ENCODE measurements at places on chromosomes 7 and 10.

DNA sequence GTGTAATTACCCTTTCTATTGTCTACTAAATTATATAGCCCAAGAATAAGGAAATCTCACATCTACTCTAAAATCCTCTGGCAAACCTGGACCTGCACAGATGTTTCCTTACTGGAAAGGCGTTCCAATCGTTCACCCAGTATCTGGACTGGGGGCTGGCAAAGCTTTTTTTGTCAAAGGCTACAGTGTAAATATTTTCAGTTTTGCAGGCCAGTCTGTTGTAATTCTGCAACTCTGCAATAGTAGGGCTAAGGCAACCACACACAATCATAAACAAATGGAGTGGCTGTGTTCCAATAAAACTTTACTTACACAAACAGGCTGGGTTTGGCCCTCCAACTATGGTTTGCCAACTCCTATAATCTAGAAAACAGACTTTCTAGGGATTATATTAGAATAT is 56.2 kb downstream of the GLI3 start:
- DNase-seq: no peak

DNA sequence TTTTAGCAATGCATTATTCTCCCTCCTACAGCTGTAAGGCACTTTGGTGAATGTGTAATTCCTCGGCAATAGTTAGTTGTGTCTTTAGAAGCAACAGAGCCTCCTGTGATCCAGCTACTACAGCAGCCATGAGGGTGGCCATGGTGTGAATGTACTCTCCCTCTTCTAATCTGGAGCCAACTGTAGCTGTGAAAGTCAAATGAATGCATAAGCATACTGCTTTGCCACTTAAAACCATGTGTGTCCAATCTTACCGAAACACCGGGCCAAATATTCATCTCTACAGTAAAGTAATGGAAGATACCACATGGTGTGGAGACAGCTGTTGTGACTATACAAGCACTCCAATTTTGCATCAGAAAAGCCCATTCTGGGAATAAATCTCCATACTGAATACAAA is 195.0 kb downstream of the DNAJC1 start:
- no peak for DNase-seq

DNA sequence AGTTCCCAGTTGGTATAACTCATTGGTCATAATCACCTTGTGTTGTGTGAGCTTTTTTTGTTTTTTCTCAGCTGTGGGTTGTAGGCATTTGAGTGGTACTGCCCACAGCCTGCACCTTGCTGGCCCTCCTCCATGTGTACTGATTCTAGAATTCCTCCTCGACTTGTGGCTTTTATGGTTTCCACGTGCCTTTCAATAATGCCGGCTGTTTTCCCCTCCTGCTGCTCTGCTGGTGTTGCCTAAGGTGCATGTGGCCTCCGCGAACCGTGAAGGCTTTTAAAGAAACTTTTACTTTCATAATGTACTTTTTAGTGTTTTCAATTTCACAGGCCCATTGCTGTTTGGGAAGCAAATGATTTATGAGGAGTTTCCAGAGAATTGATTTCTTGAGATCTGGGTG is 518.0 kb downstream of the REEP3 start:
- no peak for DNase-seq

- no peak for DNase-seq
These were observed 14.3 kb downstream of the CEP41 start for GRCh38 chr7:130426564-130426963.

GRCh38 chr10:310371-310770 is 175.1 kb downstream of the ZMYND11 start:
- no peak for DNase-seq

GRCh38 chr7:157469181-157470016 is 132.6 kb downstream of the DNAJB6 start:
- DNase-seq: no peak

DNA sequence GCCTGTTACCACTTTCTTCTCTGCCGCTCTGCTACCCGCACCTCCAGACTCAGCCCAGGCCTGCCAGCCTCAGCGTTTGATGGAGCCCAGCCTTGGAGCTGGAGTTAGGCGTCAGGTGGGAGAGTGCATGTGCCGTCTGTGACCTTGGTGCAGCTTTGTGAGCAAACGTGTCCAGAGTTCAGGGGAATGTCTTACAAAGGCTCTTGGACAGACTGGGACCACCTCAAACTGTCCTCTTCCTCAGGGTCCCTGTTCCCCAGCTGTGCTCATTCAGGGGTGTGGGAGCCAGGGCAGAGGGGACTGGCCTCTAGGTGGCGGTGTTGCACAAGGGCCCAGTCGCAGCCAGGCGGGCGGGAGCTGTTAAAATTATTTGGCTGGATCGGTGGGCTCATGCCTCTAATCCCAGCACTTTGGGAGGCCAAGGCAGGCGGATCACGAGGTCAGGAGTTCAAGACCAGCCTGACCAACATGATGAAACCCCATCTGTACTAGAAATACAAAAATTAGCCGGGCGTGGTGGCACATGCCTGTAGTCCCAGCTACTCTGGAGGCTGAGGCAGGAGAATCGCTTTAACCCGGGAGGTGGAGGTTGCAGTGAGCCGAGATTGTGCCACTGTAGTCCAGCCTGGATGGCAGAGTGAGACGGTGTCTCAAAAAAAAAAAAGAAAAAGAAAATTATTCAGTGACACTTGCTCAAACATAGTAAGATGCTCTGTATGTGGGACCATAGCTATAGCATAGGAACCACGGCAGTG is 89.2 kb downstream of the ADCY1 start:
- DNase-seq: no peak

DNA sequence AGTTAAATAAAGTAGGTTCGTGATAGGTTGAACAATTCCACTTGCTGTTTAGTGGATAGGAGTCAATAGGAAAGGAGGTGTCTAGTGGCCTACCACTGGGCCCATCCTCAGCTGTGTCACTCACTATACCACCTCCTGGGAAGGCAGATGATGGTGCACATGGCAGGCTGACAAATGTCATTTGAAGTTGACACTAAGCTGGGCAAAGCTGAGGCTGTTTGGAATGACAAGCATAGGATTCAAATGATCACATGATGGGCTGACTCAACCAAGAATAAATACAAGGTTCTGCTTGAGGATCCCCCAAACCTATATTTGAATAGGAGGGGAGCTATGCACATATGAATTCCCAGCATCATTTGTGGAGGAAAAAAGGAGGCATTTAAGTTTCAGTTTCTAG is 489.8 kb downstream of the RPS24 start:
- no peak for DNase-seq

DNA sequence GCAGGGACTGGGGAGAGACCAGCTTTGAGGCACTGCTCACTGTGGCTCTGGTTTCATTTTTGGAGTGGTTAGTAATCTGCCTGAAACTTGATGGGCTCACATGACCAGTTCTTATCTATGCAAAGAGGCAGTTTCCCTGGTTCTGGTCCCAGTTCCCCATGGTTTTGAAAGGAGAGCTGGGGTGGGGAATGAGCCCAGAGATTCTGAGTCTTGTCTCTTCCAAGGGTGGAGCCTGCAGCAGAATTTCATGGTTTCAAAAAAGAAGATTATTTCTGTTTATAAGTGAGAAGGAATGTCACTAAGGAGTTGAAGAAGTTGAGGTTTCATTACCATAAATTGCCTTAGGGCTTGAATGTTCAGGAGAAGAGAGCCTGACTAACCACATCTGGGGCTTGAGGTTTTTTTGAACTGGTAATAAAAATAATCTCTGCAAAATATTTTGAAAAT is 190.2 kb upstream of the HABP2 start:
- no peak for DNase-seq

DNA sequence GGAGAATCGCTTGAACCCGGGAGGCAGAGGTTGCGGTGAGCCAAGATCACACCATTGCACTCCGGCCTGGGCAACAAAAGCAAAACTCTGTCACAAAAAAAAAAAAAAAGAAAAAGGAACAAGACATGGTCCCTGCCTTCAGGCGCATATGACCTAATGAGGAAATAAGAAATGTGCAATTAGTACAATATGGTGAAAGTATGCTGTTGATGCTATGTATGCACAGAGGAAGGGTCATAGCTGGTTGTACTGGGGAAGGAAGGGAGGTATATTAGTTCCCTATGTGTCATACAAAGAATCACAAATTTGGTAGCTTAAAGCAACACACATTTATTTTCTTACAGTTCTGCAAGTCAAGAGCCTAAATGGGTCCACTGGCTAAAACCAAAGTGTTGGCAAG is 97.8 kb upstream of the MPP7 start:
- no peak for DNase-seq

DNA sequence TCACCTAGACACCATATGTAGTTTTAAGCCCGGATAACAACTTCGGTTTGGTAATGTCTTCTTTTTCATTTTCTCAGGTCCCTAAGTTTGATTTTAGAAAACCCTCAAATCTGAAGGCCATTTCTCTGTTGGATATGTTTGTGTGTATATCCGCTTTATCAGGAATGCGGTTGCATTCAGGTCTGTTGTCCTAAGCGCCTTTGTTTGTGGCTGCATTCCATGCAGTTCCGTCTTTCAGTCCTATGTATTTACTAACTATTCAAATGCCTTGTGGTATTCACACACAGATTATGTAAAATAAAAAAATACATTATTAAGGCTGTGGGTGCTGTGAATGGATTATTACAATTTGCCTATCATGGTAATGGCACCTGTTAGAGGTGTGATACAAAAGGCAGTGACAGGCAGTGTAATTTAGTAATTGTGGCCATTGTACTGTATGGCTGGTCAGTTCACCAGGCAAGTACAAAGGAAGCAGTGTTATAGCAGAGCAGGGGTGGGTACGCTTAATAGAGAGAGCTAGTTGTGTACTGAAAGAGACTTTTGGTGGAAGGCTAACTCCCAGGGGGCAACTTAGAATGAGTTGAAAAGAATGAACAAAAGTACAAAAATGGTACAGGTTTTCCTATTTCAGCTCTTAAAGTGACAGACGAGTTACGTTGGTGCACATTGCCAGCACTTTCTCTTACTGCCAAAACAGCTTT is 136.4 kb downstream of the VTI1A start:
- no peak for DNase-seq

GRCh38 chr7:22633286-22633953 is 93.6 kb upstream of the IL6 start:
- DNase-seq: no peak
